T-cell (primary cell): ENCODE measurements at places on chromosomes 1 and 21.

- no peaks in the 10 kb centered on the region for H3K36me3 ChIP-seq
- no peak overlapping the region for H3K27ac ChIP-seq
- no peaks in the 10 kb centered on the region for H3K4me1 ChIP-seq
- DNase-seq, result no peak
- H3K4me3 ChIP-seq, result no peak overlapping the region
Observed at GRCh38 chr1:17798799-17799382, 43.8 kb downstream of the ACTL8 start.

- H3K27ac ChIP-seq, result no peak overlapping the region
- H3K36me3 ChIP-seq, result peaks cover 17% of the 10 kb centered on the region
- H3K4me3 ChIP-seq, result no peak overlapping the region
- no peaks in the 10 kb centered on the region for H3K4me1 ChIP-seq
- H3K27me3 ChIP-seq, result no peaks in the 10 kb centered on the region
Observed at GRCh38 chr1:27298632-27299384, 23.2 kb upstream of the TMEM222 start.

DNA sequence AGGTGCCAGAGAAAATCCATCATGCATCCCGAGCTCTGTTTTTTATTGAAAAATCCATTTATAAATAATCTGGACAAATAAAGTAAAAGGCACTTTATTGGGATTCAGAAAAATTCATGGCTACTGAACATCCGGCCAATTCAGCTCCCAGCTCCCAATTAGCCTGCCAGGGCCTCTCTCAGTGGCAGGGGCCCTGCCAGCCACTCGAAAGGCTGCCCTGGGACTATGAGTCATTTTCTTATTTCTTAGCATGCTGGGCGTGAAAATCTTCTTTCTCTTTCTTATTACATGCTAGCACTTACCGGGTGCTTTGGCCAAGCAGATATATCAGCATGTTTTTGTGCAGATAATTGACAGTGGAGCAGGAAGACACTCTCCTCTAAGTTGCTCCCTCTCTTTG, 283.3 kb downstream of the CAMTA1 start:
- no peak overlapping the region for H3K4me3 ChIP-seq
- peaks cover 9% of the 10 kb centered on the region for H3K4me1 ChIP-seq
- H3K36me3 ChIP-seq, result no peaks in the 10 kb centered on the region
- H3K27me3 ChIP-seq, result no peaks in the 10 kb centered on the region
- no peak overlapping the region for H3K27ac ChIP-seq

- no peaks in the 10 kb centered on the region for H3K4me1 ChIP-seq
- H3K27me3 ChIP-seq, result no peaks in the 10 kb centered on the region
- H3K27ac ChIP-seq, result no peak overlapping the region
- no peak overlapping the region for H3K4me3 ChIP-seq
- DNase-seq, result no peak
- H3K36me3 ChIP-seq, result peaks cover 5% of the 10 kb centered on the region
Observed at GRCh38 chr1:235710687-235711086, 61.1 kb upstream of the GNG4 start.

DNA sequence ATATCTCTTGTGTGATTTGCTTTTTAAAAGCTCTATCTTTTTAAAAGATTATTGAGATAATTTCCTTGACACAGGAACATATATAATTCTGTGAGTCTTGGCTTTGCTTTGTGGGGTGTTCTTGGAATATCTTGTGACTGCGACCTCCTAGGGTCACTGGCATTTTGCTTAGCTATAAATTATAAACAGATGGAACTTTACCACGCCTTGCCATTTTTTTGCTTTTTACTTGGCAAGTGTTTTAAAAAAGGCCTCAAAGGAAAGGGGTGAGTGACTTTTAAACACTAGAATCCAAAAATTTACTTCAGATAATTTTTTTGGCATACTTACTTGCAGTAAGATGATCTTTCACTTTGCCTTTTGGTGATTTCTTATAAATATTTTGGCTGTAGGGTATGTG, 43.6 kb downstream of the ALG6 start:
- H3K27ac ChIP-seq, result no peak overlapping the region
- H3K27me3 ChIP-seq, result no peaks in the 10 kb centered on the region
- no peak for DNase-seq
- peaks cover 17% of the 10 kb centered on the region for H3K36me3 ChIP-seq

- H3K27ac ChIP-seq, result no peak overlapping the region
- H3K4me1 ChIP-seq, result no peaks in the 10 kb centered on the region
- no peak for DNase-seq
- H3K4me3 ChIP-seq, result no peak overlapping the region
Observed at GRCh38 chr1:45569571-45569961, 14.3 kb upstream of the NASP start.

GRCh38 chr1:111938123-111938522, 51.3 kb downstream of the KCND3 start:
- no peaks in the 10 kb centered on the region for H3K4me1 ChIP-seq
- no peaks in the 10 kb centered on the region for H3K36me3 ChIP-seq
- peaks cover 20% of the 10 kb centered on the region for H3K27me3 ChIP-seq
- no peak for DNase-seq
- no peak overlapping the region for H3K4me3 ChIP-seq
- no peak overlapping the region for H3K27ac ChIP-seq

GRCh38 chr1:2801535-2802291, at the start of gene TTC34:
TTC34 (minus strand) TSS chr1:2801693; CDS start chr1:2800827, 866 bp downstream.
- H3K36me3 ChIP-seq, result no peaks in the 10 kb centered on the region
- DNase-seq, result peak; percentile 26
- no peak within 1 kb of the TSS for H3K4me3 ChIP-seq
- peaks cover 11% of the 10 kb centered on the region for H3K4me1 ChIP-seq

DNA sequence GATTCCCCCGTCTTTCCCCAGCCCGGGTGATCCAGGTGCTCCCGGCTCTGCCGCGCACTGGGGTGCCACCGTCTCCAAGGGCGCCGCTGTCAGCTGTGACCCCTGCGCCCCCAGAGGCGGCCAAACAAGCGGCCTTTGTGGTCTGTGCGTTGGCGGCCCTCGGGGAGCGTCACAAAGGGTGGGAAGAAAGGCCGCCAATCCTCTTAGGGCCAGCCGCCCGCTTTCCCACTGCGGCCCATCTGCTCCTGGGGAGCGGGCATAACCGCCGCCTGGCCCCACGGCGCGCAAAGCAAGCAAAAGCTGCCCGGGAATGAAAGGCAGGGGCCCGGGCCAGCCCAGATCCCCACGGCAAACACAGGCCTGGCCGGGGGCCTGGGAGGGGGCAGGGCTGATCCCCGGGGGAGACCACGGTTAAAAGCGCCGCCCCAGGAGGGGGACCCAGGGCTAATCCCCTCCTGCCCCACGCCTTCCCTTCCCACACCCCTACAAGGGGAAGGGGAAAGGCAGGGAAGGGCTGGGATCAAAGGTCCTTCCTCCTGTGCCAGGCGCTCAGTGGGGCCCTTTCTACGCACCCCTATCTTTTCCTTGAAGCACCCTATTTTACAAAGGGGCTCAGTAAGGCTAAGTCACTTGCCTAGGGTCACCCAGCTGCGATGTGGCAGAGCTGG, 24.0 kb downstream of the C1QB start:
- no peaks in the 10 kb centered on the region for H3K4me1 ChIP-seq
- H3K27ac ChIP-seq, result no peak overlapping the region
- DNase-seq, result no peak

DNA sequence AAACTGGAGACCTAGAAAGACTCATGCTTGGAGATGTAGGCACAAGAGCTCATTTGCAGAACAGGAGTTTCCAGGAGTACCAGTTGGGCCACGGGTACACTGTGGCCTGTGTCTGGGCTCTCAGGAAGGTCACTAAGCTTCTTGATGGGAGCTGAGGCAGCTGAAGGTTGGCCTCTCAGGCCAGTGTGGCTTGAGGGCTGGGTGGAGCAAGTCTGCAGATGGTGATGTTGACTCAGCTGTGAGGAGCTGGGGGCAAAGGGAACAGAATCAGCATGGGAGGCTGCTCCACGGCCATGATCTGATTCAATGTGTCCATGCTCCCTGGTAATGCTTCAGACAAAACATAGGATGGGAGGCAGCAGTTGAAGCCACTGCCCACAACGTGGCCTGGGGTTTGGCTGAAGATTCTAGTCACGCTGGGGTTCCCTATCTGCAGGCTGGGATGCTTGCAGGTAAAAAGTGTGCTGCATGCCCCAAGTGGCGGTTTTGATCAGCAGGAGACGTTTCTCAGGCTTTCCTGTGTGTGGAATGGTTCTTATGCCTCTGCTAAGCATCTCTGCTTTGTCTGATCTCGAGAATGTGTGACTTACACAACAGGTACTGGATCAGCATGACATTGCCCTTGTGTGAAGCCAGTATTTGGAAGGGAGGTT, 15.4 kb upstream of the TENT5C start:
- H3K36me3 ChIP-seq, result no peaks in the 10 kb centered on the region
- H3K27ac ChIP-seq, result no peak overlapping the region
- H3K27me3 ChIP-seq, result peaks cover 13% of the 10 kb centered on the region
- no peak overlapping the region for H3K4me3 ChIP-seq
- H3K4me1 ChIP-seq, result no peaks in the 10 kb centered on the region
- no peak for DNase-seq

DNA sequence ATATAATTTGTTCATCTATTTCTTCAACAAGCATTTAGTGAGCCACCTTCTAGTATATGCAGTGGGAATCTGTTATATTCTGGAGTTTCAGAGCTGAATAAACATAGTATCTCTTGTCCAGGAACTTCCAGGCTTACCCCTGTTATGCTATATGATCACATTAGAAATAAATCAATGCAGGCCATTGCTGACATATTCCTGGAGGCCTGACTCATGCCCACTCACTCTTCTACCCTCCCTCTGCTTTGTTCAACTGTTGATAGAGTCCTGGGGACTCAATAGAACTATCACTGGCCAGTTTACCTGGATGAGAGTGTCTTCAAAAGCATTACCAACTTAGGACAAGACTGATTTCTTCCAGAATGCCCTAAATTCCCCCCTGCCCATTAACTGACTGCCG, 29.3 kb upstream of the SRSF10 start:
- no peak for DNase-seq
- no peaks in the 10 kb centered on the region for H3K4me1 ChIP-seq
- H3K4me3 ChIP-seq, result no peak overlapping the region
- H3K27me3 ChIP-seq, result peaks cover 4% of the 10 kb centered on the region
- no peak overlapping the region for H3K27ac ChIP-seq

DNA sequence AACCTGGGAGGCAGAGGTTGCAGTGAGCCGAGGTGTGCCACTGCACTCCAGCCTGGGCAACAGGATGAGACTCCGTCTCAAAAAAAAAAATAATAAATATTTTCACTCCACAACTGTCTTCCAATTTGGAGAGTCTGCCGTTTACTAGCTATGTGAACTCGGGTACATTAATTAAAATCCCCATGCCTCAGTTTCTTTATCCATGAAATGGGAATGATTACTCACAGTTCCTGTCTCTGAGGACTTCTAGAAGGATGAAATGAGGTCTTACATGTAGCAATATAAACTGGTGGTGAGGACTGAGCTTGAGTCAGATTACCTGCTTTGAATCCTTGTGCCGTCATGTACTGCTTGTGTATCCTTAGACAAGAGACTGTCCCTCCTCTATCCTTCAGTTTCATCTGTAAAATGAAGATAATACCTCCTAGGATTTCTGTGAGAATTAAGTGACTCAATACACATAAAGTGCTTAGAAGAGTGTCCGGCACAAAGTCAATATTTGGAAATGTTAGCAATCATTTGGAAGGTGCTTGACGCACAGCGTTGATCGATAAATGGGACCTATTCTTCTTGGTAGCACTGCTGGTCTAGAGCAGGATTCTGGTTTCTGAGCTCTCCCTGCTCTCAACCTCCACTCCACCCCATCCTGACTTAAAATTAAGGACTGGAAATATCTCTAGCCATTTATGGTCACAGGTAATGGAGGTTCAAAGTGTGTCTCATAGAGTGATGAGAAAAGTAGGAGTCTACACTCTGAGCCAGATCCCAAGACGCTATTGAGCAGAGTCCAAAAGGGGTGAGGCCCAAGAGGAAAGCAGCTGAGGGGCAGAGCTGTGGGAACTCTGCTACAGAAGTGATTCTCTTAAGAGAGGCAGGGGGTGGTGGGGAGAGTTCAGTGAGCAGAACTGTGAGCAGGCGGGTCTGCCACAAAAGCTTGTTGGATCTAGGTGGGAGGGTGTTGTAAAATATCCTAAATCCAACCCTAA, 11.6 kb upstream of the DDI2 start:
- DNase-seq, result no peak
- H3K4me1 ChIP-seq, result no peaks in the 10 kb centered on the region
- no peaks in the 10 kb centered on the region for H3K27me3 ChIP-seq

GRCh38 chr1:199510314-199510713, 517.2 kb upstream of the NR5A2 start:
- no peak overlapping the region for H3K27ac ChIP-seq
- H3K36me3 ChIP-seq, result no peaks in the 10 kb centered on the region
- H3K4me1 ChIP-seq, result no peaks in the 10 kb centered on the region

DNA sequence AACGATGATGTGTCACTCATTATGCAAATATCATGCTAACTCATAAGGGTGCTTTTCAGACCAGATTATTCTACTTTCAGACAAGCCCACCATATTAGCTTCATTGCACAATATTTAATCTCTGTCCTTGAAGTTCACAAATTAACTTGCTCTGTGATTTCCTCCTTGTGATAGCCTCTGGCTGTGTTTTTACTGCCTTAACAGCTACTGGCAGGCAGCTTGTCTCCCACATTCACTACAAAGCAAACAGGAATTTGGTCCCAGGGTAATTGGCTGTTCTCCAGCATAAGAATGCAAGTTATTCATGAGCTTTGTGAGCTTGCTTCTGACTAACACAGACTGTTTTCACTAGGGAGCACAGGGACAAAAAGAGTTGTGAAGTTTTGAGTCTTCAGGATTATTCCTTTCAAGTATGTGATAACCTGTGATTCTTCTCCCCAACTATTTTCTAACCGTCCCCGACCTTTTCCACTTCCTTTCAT, 87.9 kb upstream of the HMCN1 start:
- H3K4me3 ChIP-seq, result no peak overlapping the region
- no peaks in the 10 kb centered on the region for H3K36me3 ChIP-seq
- H3K27me3 ChIP-seq, result no peaks in the 10 kb centered on the region
- no peak for DNase-seq

- peaks cover 13% of the 10 kb centered on the region for H3K4me1 ChIP-seq
- no peak overlapping the region for H3K4me3 ChIP-seq
- no peak overlapping the region for H3K27ac ChIP-seq
- no peaks in the 10 kb centered on the region for H3K27me3 ChIP-seq
- H3K36me3 ChIP-seq, result peaks cover 31% of the 10 kb centered on the region
Observed at GRCh38 chr21:43979654-43980053, 32.5 kb upstream of the TRAPPC10 start.

DNA sequence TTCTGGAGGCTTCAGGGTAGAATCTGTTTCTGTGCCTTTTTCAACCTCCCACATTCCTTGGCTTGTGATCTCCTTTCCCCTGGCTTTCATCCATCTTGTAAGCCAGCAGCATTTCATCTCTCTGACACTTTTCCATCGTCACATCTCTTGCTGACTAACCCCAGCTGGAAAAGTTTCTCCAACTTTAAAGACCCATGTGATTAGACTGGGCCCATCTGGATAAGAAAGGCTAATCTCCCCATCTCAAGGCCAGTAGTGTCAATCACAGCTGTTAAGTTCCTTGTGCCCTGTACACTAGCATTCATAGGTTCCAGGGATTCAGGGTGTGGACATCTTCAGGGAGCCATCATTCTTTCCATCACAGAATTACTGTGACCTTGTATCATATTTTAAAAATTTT, 452.1 kb downstream of the TTLL7 start:
- H3K27ac ChIP-seq, result no peak overlapping the region
- no peaks in the 10 kb centered on the region for H3K27me3 ChIP-seq
- no peaks in the 10 kb centered on the region for H3K4me1 ChIP-seq
- H3K36me3 ChIP-seq, result no peaks in the 10 kb centered on the region
